ENCODE measurements at places on chromosomes 1 and 21. TPM values are rescaled to one million over a fixed set of nuclear protein-coding genes. Genes with fewer than 3 reads are reported as not detected.

SHE gene
- 0.01 TPM for polyA plus RNA-seq

NR5A2 gene
- polyA plus RNA-seq = 0.05 TPM

AUNIP gene
- polyA plus RNA-seq = 9.3 TPM

FYB2 gene
- polyA plus RNA-seq = not detected

NASP gene
- polyA plus RNA-seq = 61.7 TPM

KRTAP21-2 gene
- not detected for polyA plus RNA-seq

CAMTA1 gene
- 30.5 TPM for polyA plus RNA-seq

CATSPERE gene
- 0.42 TPM for polyA plus RNA-seq

ANKRD34A gene
- polyA plus RNA-seq = 0.66 TPM

C4BPA gene
- not detected for polyA plus RNA-seq

DNA sequence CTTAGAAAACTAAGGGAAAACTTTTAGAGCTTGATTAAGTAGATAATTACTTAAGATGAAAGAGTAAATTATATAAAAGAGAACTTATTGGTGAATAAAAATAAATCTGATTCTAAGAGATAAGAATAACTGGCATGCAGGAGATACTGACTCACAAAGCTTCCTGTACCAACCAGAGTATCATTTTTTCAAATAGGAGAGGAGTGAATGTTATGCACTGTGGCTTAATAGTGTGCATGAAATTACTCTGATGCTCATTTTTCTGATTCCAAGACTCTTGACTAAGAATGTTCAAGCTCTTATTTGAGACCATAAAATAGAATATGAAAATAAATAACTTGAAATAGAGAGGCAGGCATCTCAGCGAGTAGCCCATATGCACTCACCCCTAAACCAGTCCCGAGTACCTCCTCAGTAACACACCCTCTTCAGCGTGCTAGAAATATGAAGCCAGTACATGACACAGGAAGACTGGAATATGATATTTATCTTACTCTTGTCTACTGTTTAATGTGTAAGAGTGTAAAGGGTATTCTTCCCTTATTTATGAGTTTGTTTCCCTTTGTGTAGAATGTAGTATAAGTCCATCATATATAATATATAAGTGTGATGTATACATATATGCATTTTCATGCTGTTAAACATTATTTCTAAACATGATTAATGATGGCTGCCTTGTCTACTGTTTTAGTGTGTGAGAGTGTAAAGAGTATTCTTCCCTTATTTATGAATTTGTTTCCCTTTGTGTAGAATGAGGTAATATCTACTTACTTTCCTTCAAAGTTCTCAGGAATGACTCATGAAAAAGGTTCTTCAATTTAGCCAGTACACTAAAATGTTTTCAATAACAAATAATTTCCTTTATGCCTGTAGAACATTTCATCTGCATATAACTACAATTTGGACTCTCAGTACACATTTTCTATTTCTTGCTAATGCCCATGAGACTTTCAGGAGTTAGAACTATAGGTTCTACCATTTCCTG, 99.2 kb upstream of the PALMD start:
- no peak for DNase-seq

DNA sequence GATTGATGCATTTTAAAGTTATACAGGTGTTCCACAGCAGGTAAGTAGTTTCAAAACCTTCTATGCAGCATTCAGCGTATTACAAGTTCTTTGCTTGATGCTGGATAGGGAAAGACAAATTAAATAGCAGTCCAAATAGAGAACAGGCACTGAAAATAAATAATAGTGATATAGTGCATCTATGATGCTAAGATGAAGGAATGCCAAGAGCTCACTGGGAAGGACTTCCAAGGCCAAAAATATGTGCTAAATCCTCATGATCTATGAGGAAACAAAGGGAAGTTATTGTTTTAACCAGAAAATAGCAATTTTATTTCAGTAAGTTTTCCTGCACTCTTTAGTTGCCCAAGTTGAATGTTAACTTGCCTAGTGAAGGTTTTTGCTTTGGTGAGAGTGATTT, 127.8 kb upstream of the GREM2 start:
- DNase-seq = no peak

GRCh38 chr1:212537610-212538009, 71.0 kb upstream of the ATF3 start:
- DNase-seq = no peak

DNA sequence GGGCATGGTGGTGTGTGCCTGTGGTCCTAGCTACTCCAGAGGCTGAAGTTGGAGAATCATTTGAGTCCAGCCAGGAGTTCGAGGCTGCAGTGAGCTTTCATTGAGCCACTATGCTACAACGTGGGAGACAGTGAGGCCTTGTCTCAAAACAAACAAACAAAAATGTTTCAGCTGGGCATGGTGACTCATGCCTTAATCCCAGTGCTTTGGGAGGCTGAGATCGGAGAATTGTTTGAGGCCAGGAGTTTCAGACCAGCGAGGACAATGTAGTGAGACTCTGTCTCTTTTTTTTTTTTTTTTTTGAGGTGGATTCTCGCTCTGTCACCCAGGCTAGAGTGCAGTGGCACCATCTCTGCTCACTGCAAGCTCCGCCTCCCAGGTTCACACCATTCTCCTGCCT, 5.0 kb upstream of the RPL5 start:
- DNase-seq = no peak

- no peak for DNase-seq
These were observed 41.3 kb upstream of the BMP8B start for GRCh38 chr1:39829791-39830533.

GRCh38 chr1:58607391-58607790, 30.3 kb upstream of the TACSTD2 start:
- DNase-seq = no peak

GRCh38 chr1:172482044-172482443, 38.2 kb upstream of the PIGC start:
- no peak for DNase-seq

DNA sequence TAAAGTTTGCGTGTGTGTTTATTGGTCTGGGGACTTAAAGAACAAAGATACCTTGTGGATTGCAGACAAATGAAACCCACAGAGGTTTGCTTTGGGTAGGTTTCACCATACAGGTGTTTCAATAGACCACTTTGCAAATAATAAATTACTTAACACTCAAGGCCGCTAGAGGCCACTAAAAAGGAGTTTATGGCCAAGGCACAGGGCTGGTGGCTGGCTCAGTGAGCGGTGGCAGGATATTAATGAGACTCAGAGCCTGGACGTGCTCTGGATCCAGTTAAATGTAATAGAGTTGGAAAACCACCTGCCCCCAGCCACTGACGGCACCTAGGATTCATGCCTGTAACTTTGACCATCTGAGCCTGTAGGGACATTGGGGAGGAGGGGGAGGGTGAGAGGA, 44.5 kb downstream of the LRRC38 start:
- DNase-seq = no peak

GRCh38 chr1:208892147-208892546, 648.0 kb upstream of the PLXNA2 start:
- no peak for DNase-seq

GRCh38 chr1:44071461-44071860, 40.2 kb upstream of the SLC6A9 start:
- no peak for DNase-seq

DNA sequence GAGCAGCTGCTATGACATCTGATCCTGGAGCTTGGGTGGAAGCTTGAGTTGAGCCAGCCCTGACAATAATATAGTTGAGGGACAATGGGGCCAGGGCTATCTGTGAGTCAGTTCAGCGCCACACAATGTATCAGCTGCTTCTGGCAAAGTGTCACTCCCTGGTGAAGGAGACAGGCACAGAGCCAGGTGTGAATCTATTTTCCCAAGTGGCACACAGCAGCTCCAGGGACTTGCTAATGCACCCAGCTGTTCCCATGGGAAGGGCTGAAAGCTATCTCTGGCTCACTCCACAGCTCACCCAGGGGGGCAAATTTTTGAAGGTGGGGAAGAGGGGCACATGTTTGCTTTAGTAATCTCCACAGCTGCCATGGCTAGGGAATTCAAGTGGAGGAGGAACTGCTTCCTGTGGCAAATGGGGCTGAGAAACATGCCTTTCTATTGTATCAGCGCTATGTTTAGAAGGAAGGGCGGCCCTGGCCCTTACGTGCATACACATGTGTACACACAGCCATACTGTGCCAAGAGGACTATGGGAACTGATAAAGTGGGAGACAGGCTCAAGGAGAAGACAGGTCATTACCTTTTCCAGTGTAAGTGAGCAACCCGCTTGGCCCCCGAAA, 2.2 kb downstream of the CYB5R1 start:
- peak; percentile 52 for DNase-seq

DNA sequence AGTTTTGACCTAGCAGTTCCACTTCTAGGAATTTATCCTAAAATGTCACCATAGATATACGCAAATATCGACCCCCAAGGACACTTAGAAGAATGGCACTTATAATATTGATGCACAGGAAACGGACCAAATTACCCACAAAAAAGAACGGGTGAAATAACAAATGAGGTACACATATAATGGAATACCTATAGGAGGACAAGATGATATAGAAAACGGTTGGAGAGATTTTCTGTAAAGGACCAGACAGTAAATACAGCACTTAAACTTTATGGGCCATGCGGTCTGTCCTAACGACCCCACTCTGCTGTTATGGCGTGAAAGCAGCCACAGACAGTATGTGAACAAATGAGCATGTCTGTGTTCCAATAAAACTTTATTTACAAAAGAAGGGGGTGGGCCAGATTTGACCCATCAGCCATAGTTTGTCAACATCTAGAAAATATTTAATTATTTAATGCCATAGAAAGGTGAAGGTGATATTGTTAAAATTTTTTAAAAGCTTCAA, 2.4 kb downstream of the TMPRSS3 start:
- DNase-seq = no peak

- DNase-seq = peak; percentile 71
These were observed 49.8 kb upstream of the ADORA3 start for GRCh38 chr1:111553196-111553595.

- DNase-seq = no peak
These were observed 84.3 kb downstream of the EXTL2 start for GRCh38 chr1:100810360-100810759.

DNA sequence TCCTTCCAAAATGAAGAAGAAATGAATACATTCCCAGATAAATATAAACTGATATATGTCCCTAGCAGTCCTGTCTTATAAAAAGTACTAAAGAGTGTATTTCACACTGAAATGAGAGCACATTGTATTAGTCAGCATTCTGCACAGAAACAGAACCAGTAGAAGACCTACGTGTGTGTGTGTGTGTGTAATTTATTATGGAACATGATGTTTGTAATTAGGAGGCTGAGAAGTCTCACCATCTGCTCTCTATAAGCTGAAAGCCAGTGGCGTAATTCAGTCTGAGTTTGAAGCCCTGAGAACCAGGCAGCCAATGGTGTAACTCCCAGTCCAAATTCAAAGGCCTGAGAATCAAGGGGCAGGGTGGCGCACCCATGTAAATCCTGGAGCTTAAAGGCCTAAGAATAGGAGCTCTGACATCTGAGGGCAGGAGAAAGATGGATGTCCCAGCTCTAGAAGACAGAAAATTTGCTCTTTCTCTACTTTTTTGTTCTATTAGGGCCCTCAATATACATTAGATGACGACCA, 146.5 kb upstream of the LYPLAL1 start:
- no peak for DNase-seq

DNA sequence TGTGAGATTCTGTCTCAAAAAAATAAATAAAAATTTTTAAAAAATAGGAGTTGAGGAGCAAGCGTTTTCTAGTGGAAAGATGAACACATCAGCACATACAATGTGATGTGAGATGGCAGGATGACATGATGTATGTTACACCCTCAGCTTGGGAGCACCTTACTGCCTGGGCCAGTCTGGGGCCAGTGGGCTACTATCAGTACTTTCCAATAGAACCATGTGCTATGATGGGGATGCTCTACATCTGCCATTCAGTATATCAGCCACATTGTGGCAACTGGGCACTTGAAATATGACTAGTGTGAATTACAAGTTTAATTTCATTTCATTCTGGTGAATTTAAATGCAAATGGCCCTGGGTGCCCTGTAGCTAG, 156.0 kb downstream of the PGBD5 start:
- no peak for DNase-seq

- no peak for DNase-seq
These were observed at the start of gene SLC26A9 for GRCh38 chr1:205943245-205943644. TSS of gene SLC26A9 (minus strand) at chr1:205943456. CDS start at chr1:205935820, 7,636 bp downstream.

- no peak for DNase-seq
These were observed 41.3 kb upstream of the VAMP3 start for GRCh38 chr1:7729761-7730160.

GRCh38 chr21:34825948-34826548, 157.3 kb downstream of the CLIC6 start:
- DNase-seq = no peak

GRCh38 chr1:244030481-244031040, 20.5 kb upstream of the ZBTB18 start:
- no peak for DNase-seq

All from keratinocyte (primary cell).